ENCODE measurements at places on chromosomes 1 and 21.

DNA sequence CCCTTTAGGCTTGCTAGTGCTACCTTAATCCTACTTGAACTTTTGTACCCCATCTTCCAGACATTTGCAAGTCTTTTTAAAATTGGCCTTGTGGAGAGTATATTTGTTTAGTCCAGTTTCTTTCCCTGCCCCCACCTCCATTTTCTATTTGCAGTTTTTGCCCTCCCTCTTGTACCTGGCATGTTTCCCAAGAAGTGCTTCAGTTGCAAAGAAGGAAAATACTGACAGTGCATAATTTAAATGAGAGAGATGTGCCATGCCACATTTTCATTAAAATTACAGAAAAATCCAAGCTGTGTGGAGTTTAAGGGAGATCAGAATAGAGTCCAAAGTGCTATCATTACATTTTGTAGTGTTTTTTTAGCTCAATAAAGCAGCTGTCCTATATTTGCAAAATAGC, 150.0 kb upstream of the ADGRL2 start:
- no peak for DNase-seq

DNA sequence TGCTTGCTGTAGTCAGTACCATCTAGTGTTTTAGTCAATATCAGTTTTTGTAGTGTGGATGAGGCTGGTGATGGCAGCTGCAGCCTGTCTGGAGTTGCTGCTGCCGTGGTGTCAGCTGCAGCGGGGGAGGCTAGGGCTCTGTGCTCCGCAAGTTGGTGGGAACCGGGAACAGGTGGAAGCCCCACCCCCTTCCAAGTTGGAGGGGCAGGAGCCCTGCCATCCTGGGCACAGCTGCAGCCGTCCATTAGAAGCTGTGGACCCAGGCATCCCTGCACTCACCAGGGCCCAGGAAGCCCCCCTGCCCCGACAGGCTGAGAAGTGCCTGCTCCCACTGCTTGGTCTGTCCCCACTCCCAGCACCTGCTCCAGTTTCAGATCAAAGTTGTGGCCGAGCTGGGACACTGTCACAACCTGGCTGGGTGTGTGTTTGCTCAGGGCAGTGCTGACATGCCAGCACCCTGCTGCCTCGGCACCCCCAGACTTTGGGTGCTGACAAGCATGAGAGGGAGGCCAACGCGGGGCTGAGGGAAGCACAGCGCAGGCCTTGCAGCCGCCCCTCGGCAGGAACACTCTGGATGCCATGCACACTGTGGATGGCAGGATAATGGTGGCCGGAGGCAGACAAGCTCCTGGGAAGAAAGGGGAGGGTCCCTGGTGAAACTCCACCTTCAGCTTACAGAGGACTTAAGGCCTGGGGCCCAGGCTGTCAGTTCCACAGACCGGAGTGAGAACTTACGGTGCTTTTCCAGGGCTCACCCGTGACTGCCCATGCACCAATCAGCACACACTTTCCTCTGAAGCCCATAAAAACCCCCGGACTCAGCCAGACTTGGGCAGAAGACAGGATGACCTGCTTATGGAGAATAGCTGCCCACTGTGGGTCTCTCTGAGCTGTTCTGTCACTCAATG, 86.9 kb downstream of the ADARB1 start:
- DNase-seq: no peak

GRCh38 chr1:7050751-7051665, 265.8 kb downstream of the CAMTA1 start:
- no peak for DNase-seq

GRCh38 chr1:161357073-161357472, 10.6 kb downstream of the CFAP126 start:
- no peak for DNase-seq

DNA sequence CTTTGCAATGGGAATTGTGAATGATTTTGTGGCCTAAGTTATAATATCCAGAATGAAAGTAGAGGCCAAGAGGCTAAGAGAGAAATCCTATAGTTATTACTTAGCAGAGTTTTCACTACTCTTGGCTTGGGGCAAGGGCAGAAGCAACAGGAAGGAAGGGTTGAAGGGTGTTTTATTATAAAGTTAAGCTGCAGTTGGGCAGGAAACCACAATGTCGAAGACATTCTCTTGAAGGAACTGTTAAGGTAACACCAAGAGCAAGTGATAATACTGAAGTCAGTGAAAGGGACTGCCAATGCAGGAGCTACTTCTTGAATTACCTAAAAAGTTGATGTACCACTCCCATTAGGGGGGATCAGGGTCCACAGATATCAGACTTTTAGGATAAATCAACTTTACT, 8.3 kb downstream of the XCL2 start:
- no peak for DNase-seq

- no peak for DNase-seq
These were observed 12.5 kb upstream of the GPR153 start for GRCh38 chr1:6273380-6273891.

DNA sequence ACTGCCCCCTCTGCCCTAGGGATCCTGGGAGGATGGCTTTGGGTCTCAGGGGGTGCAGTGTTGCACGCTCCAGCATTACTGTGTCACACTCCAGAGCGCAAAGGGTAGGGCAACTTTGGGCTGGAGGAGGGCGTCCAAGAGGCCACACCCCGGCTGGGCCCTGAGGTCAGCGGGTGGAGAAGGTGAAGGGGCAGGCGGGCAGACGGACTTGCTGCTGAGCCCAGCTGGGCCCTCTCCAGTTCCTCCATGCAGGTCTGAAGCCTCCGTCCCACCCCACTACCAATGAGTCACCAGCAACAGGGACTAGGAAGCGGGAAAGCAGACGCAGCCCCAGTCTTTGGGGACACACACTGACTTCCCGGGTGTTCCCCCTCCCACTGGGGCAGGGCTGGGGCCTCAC, 116.0 kb downstream of the CASZ1 start:
- DNase-seq: no peak

GRCh38 chr1:42334240-42335049, 590 bp downstream of the FOXJ3 start:
- DNase-seq: peak; percentile 72

- DNase-seq: no peak
These were observed 10.0 kb downstream of the ADAMTS1 start for GRCh38 chr21:26835027-26835713.

- DNase-seq: no peak
These were observed 2.7 kb downstream of the CELF3 start for GRCh38 chr1:151713874-151714273.

DNA sequence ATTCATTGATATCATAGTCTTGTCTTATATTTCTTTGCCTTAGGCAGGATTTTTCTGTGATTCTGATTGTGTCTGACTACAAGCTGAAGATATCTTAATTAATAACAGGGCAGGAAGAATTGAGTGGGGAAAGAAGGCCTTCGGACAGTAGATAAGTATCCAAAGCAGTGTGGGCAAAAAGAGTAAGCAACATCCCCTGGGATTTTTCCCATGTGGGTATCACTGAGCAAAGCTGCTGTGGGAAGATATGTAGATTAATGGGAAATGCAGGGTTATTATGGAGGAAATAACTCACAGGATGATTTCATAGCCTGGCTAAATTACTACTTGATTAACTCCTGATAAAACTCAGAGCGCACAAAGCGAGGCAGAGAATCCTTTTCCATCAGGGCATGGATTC, 55.7 kb downstream of the RGS5 start:
- no peak for DNase-seq

- no peak for DNase-seq
These were observed at the start of gene S100A7A for GRCh38 chr1:153415850-153416570. Gene S100A7A, plus strand, starts transcription at chr1:153416520. Its CDS starts 1,563 bp downstream, at chr1:153418083.

- peak; percentile 67 for DNase-seq
These were observed 44.3 kb downstream of the NID1 start for GRCh38 chr1:236020359-236021219.

- DNase-seq: no peak
These were observed 62.5 kb downstream of the CD58 start for GRCh38 chr1:116508085-116508983.

DNA sequence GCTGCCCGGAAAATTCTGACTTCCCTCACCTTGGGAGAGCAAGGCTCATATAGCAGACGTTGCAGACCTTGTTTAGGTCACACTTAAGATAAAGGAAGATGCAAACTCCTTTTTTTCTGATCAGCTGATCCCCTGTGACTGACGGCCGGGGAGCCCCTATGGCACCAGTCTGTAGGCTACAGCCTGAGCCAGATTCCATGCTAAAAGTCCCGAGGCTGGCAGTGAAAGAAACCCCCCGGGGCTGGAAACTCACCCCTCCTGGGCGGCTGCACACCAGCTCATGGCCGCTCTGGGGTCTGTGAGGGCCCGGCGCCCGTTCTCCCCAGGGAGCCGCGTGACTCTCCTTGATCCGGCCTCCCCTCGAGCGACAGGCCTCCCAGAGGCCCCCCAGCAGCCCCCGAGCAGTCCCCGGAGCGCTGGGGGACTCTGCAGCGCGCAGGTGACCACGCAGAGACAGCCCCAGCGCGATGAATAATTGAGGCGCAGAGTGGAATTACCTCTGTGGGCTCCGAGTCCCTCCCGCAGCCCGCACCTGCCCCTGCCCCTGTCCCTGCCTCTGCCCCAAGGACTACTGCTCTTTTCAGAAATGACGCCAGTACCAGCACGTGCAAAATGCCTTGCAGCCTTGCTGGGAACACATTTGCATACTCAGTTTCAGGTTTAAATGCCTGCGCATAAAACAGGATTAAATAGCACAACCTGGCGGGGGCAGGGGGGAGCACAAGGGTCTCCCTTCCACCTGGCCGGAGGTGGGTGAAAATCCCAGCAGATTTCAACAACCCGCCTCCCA, 62.6 kb upstream of the CLDN14 start:
- DNase-seq: peak; percentile 41

DNA sequence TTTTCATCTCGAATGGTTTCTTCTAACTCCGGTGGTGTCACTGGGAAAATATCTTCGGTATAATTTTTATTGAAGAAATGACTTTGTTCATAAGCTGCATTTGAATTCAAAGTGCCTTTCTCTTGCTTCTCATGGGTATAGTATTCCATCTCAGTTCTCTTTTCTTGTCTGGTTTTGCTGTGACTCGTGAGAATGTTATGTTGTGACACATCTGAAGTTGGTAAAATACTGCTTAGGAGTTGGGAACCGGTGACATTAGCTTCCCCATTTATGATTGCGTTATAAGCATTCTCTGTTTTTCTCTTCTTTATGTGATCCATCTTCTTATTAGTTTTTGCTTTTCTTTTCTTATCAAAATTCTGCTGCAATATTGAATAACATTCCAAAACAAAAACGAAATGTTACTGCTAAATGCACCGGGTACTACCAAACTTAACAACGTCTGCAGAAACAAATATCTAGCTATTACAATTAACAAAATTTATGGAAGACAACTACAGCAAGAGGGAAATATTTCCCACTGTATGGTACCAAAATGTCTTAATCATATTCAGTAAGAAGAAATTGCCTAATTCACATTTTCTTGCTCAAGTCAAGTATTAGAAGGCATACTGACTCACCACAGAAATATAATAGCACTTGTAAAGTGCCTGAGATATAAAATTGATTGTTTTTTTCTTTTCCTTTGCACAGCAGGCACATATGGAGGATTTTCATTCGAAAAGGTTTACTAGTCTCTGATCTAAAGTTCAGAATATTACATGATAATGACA, 15.5 kb downstream of the LRIF1 start:
- DNase-seq: no peak

GRCh38 chr1:91650764-91651163, 150.1 kb downstream of the CDC7 start:
- DNase-seq: peak; percentile 93

- DNase-seq: no peak
These were observed 34.7 kb downstream of the TUFT1 start for GRCh38 chr1:151574575-151575529.

DNA sequence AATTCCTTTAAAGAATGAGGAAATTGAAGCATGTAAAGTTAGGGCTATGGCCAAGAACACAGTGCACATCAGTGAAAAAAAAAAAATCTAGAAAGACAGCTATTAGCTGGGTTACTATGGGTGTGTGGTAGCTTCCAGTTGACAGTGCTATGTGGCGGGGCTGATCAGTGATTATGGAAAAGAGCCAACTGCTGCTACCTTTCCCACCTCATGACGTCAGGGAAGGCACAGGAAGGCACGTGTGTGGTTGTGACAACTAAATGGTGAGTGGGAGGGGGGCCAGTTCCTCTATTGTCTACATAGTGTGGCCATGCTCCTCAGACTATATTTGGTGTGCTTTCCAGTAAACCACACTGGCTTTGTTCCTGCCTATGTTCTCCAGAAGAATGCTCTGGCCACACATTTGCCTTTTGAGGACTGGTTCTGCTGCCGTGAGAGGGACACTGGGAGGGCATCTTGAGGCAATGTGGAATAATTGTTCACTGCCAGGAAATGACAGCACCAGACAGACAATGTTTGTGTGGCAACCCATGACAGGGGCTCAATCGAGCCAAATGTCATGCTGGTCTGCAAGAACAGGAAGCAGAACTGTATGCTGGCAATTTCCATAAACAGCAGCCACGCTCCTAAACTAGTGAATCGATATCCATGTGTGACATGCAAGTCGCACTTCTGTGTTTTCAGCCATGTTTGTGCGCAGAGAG, 3.0 kb upstream of the SDE2 start:
- peak; percentile 82 for DNase-seq

- peak; percentile 3 for DNase-seq
These were observed 142.0 kb downstream of the FOXD2 start for GRCh38 chr1:47579809-47580208.

DNA sequence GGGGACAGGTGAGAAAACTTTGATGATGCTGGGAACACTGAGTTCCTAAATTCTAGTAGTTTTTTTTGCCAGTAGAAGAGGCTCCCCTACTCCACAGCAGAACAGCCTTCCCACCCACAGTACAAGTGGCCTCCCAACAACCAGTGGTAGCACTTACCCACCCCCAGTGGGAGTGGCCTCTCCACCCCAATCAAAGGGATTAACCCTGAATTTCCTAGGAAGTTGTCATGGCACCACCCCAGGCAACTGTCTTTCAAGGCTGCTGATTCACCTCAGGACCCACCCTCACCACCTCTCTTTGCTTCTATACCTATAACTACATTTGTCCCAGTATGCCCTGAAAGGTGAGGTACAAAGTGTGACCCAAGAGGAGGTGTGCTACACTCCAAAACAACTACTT, 81.4 kb upstream of the PRDX6 start:
- DNase-seq: no peak

- DNase-seq: no peak
These were observed 8.8 kb downstream of the NOL9 start for GRCh38 chr1:6545276-6546112.

DNA sequence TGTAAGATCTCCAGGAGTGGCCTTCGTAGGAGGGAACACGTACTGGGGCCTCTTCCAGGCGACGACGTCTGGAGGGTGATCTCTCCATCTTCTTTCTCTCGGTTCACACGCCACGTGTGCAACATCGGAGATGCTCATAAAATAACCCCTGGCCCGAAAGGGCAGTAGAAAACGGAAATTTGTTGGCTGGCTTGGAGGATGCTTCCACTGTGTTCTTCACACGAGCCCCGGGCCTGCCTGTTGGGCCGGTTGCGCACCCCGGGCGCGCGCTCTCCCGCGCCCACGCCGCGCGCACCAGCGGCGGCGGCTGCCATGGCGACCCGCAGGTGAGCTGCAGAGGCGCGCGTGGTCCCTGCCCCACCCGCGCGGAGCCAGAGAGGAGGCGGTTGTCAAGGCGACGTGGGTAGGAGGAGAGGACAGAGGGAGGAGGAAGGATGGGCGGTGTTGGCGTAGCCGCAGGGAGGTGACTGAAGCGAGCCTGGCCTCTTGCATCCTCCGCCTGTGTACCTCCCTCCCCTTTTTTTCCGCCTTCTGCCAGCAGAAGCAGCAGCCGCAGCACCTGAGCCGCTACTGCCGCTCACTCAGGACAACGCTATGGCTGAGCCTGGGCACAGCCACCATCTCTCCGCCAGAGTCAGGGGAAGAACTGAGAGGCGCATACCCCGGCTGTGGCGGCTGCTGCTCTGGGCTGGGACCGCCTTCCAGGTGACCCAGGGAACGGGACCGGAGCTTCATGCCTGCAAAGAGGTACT, at the start of gene ELAPOR1:
ELAPOR1 (plus strand) TSS at position 526 of the 752 bp plus-strand sequence; CDS start at position 595, 69 bp downstream.
- no peak for DNase-seq

- DNase-seq: no peak
These were observed 312.5 kb upstream of the DUSP10 start for GRCh38 chr1:222054416-222054815.
